ENCODE measurements at places on chromosomes 6 and 20. TPM values are rescaled to one million over a fixed set of nuclear protein-coding genes. Genes with fewer than 3 reads are reported as not detected.

The OVOL2 gene
- total RNA-seq: not detected

DNA sequence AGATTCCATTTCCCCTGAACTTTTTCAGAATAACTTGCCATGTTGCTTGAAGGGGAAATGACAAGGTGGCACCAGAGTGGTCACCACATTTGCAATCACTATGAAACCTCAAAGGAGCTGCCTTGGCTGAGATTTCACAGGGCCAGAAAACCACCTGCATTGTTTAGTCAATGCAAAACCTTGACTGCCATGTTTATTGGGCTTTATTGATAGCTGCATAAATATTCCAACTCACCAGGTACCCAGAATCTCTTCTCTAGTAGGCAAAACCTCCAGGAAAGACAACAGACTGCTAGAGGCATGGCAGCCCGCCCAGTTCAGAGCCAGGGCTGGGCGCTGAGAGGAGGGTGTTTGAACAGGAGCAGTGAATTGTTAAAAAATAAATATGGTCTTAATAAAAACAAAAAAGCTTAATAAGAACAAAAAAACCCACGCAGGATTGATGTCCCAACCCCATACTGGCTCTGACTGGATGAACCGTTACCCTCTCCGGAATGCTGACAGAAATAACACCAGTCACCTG lies 375.6 kb downstream of the ZFAND3 start:
- DNase-seq: no peak

The ATAT1 gene
- total RNA-seq: 5.2 TPM

The BCAS1 gene
- total RNA-seq: not detected

GRCh38 chr6:123016431-123017103 lies 20.5 kb downstream of the CLVS2 start:
- no peak for DNase-seq

The PRL gene
- not detected for total RNA-seq

The ZMYND8 gene
- total RNA-seq: 23.0 TPM

The ADGRF5 gene
- 18.7 TPM for total RNA-seq

DNA sequence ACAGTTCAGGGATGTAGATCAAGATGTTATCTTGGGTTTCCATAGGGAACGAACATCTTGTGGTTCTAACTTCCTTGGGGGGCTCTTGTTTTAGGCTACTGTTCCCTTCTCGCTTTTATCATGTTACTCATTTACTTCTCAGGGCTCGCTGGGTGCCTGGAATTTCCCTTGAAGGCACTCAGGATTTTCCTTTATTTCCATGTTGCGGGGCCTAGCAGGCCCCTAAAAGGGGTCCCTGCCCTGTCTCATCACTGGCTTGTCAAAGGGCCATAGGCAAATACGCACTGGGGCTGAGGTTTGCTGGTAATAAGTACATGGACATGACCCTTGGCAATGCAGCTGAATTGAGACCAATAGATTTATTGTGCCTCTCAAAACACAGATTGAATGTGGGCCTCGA lies 262.3 kb downstream of the CDH4 start:
- no peak for DNase-seq

GRCh38 chr6:37170273-37171200 lies 585 bp downstream of the PIM1 start:
- DNase-seq: peak; percentile 57

GRCh38 chr6:39330476-39330875 lies 8.0 kb upstream of the KCNK16 start:
- no peak for DNase-seq

DNA sequence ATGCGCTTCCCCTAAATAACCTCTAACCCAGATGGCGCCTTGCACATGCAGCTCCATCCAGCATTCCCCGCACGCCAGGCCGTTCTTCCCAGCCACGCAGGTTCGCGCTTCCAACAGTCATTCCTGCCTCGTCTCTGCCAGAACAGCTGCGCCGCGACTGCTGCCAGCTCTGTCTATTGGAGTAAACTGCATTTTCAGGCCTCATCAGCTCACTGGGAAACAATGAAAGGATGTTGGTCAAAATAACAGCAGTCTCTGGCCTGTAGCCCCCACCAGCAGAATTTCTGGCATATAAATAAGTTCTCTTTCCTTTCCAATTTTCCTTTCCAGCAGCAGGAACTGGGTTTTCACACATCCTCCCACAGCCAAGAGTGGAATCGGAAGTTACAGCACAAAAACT lies 14.6 kb downstream of the NRSN1 start:
- peak; percentile 83 for DNase-seq

GRCh38 chr6:62393608-62394007 lies 107.6 kb upstream of the KHDRBS2 start:
- DNase-seq: no peak

The ARMH2 gene
- not detected for total RNA-seq

- DNase-seq: no peak
Measured at GRCh38 chr6:157479464-157480303, 98.7 kb downstream of the ZDHHC14 start.

All from psoas muscle (tissue), 8 donors.